Large intestine (tissue), 12 donors: ENCODE measurements at places on chromosomes 4 and X.
A peak's percentile ranks its signal among the peaks of the same experiment; 100 is the strongest.

GRCh38 chrX:17968367-17968766 is 107.3 kb upstream of the RAI2 start:
- no peak for DNase-seq

DNA sequence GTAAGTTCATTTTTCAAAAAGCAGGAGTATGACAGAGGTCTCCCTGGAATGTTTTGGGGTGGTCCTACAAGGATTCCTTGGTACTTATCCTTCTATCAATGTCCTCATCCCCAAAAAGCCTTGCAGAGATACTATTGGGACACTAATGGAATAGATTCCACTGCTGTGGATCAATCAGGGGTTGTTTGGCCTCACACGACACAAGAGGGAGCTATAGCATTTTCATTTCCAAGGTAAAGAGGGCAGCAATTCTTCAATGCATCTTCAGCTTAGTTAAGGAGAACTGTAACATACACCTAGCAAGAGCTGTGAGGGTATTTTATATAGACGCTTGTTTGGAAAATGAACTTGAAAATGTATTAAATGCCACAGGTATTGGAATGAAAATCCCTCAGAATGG is 50.9 kb downstream of the USP26 start:
- no peak for DNase-seq

DNA sequence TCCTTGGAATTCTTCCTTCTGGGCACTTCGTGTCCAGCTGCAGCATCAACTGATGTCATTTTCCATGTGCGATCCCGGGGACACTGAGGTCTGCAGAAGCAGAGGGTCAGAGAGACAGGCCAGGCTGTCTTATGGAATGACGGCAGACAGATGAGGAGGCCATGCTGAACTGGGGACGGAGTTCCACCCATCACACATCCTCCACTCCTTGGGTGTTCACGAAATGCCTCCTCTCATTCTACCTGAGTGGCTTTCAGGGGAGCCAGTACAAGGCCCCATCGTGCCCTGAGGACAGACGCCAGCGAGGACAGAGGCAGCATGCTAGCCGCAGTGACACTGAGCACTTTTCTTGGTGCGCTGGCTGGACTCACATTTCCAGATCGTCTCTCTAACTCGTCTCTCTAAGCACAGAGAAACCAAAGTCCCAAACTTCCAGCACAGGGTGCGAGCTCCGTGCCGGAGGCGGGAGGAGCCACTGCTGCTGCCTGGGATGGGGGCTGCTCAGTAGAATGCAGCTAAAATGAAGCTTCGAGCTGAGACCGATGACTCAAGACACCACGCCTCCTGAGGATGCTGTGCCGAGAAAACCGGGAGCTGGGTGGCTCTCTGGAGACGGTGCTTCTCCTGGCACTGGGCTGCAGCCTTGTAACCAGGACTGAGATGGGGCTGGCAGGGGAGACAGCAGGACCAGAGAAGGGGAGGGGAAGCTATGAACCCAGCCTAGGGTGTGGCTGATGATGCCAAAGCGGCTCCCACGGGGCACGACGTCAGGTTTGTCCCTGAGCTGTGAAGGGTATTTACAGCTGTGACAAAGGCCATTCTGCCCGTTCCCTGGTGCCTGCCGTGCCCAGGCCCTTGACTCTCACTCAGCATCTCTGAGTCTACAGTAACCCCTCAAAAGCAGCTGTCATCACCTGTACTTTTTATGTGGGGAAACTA is 8.2 kb downstream of the ABLIM2 start:
- no peak for DNase-seq

- DNase-seq = no peak
These were observed 129.0 kb upstream of the TECRL start for GRCh38 chr4:64538219-64538618.

- no peak for DNase-seq
These were observed 126.7 kb upstream of the AMOT start for GRCh38 chrX:112967341-112967740.

- no peak for DNase-seq
These were observed 165.1 kb upstream of the PPP3CA start for GRCh38 chr4:101512416-101512815.

DNA sequence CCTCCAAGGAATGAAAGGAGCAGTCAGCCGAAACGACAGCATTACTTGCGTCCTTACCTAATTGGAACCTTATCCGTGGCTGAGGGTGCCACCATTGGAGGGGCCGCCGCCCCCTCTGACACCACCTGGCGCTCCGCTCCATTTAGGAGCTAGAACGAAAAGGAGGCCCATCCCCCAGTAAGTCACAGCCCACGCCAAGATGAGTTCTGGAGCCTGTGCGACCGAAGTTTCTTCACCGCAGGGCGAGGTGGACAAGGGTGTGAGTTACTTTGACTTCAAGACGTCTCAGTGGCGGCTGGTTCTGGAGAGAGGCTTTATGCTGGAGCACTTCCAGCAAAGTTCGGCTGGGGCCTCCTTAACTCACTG is 729 bp upstream of the IRF2 start:
- peak; percentile 28 for DNase-seq

DNA sequence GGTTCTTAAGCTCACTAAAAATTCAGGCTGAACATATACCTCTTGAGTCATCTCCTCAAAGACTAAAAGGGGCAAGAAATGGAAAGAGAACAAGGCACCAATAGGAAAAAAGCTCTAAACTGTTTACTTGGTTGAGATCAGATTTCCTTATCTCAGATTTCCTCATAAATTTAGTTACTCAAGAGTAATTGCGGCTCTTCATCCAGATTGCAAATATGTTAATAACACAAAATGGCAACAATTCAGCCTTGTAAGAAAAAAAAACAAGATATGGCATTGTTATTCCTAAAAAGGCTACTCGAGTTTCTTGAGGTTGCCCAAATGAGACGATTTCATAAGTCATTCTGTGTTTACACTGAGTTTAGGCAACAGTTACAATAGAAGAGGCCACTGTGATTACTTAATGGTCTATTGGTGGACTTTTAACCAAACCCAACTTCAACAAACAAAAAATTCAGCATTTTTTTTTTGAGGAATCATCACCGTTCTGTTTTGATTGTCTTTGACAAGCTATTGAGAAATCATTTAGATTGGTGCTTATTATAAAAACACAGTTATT is 97.9 kb upstream of the PDHA1 start:
- no peak for DNase-seq
